ENCODE measurements at places on chromosomes 16 and 17.
A peak's percentile ranks its signal among the peaks of the same experiment; 100 is the strongest.

DNA sequence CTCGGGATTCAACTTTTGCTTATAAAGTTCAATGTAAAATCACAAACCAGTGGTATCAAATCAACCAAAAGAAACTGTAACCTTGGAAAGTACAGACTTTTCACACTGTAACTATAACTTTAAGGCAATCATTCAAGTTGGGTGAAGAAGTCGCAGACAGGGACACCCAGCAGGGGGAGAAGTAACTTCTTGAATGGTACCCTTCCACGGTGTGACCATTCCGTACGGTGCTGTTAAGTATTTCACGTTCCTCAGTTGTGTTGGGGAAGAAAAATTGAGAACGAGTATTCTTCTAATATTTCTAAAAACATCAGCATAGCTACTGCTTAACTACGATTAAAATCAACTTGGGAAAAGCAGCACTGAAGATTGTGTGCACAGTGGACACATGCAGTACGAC is 55.8 kb downstream of the MYH10 start:
- DNase-seq = no peak

DNA sequence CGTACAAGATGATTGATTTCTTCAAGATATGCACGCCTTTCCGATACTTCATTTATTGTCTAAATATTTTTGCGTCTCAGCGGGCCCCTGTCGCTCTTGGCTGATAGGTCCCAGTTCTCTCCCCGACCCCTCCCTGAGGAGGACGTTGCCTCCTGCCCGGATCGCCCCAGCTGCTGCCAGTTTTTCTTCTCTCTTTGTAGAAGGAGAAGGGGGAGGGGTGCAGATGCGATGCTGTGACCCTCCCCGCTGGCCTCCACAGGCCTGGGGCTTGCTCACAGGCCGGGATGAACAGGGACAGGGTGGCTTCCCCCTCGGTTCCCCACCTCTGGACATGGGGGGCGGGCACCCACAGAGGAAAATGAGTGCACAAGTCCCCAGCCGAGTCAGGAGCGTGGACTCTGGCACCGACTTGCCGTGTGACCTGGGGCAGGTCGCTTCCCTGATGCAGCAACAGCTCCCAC is 53.6 kb upstream of the ZC3H18 start:
- DNase-seq = no peak

DNA sequence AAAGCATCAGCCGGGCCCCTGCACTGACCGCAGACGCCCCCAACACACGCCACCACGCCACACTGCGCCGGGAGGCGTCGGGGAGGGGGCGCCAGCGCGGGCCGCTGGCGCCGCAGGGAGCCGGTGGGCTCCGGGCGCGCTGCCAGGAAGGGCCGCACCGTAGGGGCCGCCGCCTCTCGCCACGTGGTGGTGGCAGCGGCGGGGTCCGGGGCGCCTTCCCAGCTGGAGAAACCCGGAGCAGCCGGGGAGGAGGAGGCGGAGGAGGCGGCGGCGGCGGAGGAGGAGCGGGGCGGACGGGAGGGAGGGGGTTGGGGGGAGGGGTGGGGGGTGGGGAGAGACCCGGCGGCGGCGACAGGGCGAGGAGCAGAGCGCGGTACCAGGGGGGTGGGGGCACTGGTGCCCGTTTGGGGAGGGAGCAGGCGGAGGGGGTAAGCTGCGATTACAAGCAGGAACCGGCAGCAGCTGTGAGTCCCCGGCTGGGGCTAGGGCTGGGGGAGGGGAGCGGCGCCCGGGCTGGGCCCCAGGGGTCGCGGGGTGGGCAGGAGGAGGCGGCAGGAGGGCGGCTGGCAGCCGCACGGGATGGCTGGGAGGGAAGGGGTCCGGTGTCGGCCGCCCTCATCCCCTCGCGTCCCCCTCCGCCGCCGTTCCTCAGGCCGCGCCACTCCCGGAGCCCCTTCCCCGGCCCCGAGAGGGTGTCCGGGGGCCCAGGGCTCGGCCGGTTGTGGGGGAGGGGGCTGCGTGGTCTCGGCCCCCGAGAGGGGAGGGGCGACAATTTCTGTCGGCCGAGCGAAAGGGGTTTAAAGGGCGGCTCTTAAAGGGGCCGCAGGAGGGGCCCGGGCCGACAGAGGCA is at the start of gene TBKBP1:
Gene TBKBP1, plus strand, starts transcription at position 431 of the 850 bp plus-strand sequence. CDS start 1,952 bp downstream, outside the sequence.
- peak; percentile 50 for DNase-seq

GRCh38 chr17:38868817-38869525 is 887 bp upstream of the LASP1 start:
- peak; percentile 89 for DNase-seq

DNA sequence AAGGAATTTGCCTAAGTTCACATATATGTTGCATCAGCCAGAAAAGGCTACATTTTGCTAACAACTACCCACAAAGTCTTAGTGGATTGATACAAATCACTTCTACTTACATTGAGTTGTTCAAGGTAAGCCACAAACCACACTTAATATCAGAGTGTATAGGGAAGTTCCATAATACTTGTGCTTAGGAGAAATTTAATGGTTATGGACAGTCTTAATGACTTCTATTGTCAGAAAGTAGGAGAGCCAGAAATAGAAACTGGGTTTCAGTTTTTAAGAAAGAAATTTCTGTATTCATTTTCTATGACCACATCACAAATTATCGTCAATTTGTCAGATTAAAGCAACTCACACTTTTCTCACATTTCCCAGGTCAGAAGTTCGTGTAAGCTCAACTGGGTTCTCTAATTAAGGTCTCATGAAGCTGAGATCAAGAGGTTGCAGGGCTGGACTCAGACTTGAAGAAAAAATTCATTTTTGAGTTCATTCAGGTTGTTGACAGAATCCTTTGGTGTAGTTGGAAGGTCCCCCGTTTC is 695.7 kb downstream of the CDH11 start:
- DNase-seq = no peak

GRCh38 chr17:56676810-56677209 is 83.3 kb downstream of the NOG start:
- DNase-seq = no peak

GRCh38 chr16:13543850-13544249 is 376.1 kb upstream of the ERCC4 start:
- no peak for DNase-seq

DNA sequence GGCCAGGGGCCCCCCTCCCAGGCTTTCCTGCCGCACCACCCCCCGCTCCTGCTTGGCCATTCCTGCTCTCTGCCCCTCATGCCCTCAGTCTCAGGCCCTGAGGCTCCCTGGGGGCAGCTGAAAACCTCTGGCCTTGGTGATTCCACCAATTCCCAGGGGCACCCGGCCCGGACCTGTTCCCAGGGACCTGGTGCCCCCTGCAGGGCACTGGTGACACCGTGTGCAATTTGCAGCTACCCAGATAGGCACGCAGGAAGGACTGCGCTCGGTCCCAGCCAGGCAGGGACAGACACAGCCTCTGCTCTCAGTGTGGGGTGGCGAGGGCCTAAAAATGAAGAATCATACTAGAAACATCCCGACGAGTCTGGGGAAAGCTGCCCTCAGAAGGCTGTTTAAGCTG is 13.4 kb downstream of the WFDC1 start:
- no peak for DNase-seq

- DNase-seq = no peak
Observed at GRCh38 chr16:89051521-89052166, 42.0 kb upstream of the ACSF3 start.

GRCh38 chr17:47839071-47839470 is 2.0 kb downstream of the SCRN2 start:
- no peak for DNase-seq
